AML-193 (cell line): ENCODE measurements at places on chromosomes 4 and X.
A peak's percentile ranks its signal among the peaks of the same experiment; 100 is the strongest.

DNA sequence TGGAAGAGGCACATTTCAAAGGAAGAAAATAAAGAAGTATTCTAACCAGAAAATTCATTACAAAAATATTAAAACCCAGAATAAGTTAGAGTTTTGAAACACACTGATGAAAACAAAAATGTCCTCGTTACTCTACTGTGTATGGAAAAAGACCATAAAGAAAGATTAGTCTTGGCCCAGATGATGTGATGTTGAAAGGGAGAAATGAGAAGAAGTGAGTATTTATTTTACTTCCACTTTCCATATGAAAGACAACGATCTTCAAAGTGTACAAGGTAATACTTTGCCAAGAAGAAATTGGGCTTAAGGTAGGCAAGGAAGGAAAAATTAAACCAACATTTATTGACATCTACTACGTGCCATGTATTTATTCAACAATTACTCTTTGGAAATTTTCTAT lies 48.6 kb upstream of the EMCN start:
- no peak for DNase-seq

DNA sequence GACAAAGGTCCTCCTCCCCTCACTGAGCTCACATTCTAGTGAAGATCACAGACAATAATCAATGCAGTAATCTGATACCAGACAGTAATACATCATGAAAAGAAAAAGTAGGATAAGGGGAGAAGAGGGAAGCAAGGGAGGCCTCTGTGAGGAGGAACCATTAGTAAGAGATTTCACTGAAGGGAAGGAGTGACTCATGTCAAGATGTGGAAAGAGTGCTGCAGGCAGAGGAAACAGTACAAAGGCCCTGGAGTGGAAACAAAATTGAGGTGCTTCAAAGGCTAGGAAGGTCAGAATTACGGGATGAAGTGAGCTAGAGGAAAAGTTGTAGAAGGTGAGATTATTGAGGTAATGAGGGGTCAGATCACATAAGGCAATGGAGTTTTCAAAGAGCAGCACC lies 38.1 kb downstream of the LAMTOR3 start:
- peak; percentile 88 for DNase-seq

DNA sequence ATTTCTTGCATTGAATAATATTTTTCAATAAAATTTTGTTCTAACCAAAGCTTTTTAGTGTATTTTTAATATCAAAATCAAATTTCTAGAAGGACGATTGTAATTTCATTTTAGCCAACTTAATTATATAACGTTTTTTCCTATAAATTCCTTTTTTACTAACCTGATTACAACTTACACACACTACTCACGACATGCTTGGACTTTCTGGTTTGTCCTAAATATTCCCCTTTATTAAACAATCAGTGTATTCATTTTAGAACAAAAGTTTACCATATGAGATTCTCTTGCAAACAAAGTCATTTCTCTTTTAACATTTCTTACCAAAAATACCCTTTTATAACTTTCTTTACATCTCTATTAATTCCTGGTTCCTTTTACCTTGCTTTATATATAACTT lies 173.7 kb downstream of the PWWP3B start:
- no peak for DNase-seq

DNA sequence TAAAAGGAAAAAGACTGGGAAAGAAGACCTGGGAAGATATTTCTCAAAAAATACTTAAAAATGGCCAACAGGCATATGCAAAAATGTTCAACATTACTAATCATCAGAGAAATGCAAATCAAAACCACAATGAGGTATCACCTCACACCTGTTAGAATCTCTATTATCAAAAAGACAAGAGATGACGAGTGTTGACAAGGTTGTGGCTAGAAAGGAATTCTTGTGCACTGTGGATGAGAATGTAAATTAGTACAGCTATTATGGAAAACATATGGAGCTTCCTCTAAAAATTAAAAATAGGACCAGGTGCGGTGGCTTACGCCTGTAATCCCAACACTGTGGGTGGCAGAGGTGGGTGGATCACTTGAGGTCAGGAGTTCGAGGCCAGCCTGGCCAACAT lies 50.0 kb downstream of the C4orf46 start:
- DNase-seq, result no peak

- DNase-seq, result no peak
These were observed 778.4 kb upstream of the AADAT start for GRCh38 chr4:170868170-170868569.

DNA sequence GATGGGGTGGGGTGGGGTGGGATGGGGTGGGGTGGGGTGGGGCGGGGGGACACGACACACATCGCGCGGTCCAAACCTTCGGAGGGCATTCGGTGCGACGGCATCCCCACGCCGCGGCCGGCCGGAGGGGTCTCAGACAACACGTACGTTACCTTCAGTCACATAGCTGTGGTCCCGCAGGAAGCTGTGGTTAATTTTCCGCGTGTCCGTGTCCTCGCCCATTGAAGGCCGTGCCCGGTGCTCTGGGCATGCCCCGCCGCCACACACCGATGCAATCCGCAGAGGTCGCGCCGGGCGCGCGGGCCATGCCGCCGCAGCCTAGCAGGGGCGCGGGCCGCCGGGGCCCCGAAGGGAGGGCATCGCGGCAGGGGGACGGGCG lies 417 bp downstream of the PPP2R2C start:
- DNase-seq, result no peak

DNA sequence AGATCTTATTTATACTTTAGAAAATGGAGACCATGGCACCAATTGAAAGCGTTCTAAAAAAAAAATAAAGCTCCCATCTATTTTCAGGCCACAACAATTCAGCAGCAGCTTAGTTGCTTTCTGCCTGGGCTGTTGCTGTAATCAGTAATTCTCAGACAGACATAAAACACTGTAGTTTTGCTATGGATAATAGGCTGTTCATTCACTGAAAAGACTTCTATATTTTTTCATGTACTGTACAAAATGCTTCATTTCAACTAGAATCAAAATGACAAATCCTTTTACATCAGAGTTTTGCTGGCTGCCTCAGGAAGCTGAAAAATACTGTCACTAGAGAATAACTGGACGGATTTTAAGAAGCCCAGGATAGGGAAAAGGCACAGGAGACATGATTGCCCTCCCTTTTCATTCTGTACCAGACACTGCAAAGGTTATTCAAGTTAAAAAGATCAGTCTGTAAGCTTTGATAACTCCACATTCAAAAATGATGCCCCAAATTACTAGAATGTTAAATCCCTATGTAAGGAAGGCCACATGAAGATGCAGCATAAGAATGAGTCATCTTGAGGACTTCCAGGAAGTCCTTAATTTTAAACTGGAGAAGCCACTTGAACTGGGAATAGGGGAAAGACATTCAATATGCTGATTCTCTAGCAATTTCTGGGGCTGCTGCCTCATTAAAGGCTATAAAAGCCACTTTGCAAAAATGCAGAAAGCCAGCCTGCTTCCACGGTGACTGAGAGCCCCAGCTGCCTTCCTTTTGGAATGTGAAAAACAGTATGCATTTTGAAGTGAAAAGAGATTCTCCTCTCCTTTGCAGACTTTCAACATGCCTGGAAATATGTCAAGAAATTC lies 403.2 kb upstream of the RASGEF1B start:
- DNase-seq, result no peak

DNA sequence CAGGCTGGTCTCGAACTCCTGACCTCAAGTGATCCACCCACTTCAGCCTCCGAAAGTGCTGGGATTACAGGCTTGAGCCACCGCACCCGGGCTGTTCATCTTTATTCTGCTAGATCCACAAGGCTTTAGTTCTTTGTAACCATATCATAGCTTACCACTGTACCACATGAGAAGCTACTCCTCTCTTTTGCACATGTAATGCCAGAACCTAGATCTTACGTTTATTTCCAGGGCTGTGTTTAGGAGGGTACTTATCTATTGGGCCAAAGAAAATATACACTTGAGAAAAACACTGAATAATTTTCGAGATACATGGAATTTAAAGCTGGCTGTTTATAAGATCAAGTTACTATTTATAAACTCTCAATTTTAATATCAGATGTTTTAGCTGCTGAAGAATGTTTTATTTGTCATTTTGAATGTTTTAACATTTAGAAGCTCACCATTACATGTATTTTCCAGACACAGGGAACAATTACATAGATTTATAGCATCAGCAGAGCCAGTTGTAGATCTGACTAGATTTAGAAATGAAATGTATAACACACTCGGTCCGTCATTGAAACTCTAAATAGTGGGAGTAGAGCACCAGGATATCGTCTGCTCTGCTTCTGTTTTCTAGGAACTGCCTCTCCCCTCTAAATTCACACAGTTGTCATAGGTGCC lies 155.3 kb upstream of the HAND2 start:
- no peak for DNase-seq

DNA sequence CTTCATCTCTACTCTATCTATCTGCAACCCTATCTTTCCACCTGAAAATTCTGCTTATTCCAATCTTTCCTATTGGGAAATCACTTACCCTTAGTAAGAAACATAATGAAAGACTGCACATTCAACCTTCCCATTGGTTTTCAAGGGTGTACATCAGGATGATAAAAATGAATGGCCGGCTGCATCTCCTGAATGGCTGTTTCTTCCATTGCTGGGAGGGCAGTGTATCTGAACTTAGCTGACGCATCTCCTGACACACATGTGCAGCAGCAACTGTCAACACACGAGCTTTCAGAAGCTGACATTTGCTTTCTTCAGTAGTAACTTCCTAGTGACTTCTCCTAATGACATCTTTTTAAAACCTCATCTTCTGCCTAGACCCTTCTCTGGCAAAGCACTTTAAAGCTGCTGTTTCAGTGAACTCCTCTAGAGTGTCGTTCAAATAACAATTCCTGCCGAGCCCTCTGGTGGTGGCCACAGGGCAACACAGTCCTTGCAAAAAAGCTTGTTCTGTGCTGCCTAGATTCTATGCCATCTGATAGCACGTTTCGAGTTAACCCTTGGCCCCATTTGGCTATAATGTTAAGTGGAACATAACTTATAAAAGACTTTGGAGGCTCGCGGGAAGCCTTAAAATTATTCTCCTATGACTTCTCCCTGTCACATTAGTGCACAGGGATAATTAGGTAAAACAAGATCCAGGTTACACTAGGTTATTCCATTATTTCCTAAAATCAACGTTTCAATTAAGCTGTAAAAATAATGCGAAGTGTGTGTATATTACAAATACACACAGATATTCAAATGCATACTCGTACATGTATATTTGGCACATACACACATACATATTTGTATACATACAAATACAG lies 2340.7 kb downstream of the PCDH7 start:
- peak; percentile 51 for DNase-seq

DNA sequence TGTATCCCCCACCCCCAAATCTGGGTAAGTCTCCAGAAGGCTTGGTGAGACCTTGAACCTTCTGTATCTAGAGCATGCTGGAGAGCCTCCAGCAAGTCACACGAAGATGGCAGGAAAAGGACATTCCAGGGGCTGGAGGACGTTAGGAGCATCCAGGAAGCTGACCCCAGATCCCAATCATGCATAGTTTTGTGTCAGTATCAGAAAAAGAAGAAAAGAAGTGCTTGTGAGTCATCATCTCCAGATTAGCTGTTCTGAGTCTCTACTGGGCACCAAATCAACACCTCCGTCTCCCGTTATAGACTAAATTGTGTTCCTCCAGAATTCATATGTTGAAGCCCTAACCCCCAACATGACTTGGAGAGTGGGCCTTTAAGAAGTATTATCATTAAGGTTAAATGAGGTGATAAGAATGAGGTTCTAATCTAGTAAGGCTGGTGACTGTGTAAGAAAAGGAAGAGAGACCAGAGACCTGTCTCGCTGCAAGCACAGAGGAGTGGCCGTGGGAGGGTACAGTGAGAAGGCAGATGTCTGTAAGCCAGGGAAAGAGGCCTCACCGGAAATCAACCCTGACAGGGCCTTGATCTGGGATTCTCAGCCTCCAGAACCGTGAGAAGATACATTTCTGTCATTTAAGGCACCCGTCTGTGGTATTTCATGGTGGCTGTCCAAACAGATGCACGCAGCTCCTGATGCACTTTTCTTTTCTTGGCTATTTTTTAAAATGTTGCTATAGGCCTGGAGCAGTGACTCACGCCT lies 38.1 kb upstream of the CLDN24 start:
- no peak for DNase-seq

DNA sequence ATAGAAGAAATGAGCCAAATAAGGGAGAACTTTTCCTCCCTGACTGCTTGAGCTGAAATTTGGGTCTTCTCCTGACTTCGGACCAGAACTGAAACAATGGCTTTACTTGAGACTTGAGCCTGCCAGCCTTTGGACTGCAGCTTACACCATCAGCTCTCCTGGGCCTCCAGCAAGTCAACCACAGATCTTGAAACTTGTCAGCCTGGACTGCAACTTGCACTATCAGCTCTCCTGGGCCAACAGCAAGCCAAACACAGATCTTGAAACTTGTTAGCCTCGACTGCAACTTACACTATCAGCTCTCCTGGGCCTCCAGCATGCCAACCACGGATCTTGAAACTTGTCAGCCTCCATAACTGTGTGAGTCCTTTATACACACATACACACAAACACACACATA lies 425.9 kb upstream of the PCDH7 start:
- no peak for DNase-seq

DNA sequence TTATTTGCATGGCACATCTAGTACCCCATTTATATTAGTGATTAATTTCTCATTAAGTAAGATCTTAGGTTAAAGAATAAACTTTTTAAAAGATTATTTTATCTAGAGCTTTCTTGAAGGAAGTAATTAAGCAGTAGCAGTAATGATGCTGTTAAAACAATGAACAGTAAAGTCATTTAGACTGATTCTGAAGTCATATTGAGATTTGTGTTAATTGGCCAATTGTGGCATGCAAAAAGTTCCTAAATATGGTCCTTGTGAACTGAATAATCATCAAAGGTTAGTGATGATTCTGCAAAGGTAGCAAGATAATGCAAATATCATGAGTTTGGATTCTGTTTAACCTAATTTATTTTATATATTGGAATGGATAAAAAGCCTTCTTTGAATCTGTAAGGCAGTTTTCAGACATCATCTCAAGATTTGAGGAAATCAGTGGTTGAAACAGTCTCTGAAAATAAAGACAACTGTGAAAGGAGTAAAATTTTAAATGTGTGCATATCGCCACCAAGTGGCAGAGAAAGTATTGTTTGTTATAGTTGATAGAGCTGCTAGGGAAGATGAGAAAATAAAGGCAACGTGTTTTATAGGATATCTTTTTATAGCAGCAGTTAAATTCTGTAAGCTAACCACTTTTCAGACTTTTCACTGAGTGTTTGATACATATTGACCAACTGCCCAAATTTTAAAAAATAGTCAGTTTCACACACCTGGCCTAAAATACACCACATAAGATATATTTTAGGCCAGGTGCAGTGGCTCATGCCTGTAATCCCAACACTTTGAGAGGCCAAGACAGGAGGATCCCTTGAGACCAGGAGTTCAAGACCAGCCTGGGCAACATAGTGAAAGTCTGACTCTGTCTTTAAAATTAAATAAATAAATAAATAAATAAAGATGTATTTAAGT lies 79.6 kb downstream of the CCKAR start:
- peak; percentile 67 for DNase-seq
